ENCODE measurements at places on chromosomes 4 and X.

DNA sequence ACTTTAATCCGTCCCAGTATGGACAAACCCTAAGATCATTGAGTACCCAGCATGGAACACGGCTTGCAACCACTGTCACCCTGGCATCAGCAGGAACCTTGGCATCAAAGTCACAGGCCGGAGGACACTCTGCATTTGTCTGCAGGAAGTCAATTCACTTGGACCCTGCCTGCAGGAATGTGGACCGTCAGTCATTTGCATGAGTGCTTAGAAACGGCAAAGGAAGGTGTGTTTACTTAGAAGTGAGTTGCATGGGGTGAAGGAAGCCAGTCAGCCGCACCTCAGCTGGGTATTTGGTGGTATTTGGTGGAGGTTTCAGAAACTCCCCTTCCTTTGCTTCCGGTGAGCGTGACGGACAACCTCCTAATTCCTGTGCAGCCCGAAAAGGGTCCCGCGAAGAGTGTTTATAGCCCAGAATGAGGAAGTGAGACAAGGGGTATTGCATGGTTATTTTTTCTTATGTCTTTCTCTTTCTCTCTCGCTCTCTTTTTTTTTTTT lies 15.5 kb downstream of the P2RY8 start:
- H3K4me3 ChIP-seq, result peak overlapping the region; percentile 77
- peaks cover 45% of the 10 kb centered on the region for H3K4me1 ChIP-seq
- peak overlapping the region; percentile 86 for H3K27ac ChIP-seq
- peak; percentile 70 for DNase-seq
- no peaks in the 10 kb centered on the region for H3K27me3 ChIP-seq

- peaks cover 30% of the 10 kb centered on the region for H3K4me1 ChIP-seq
- no peaks in the 10 kb centered on the region for H3K27me3 ChIP-seq
- no peak overlapping the region for H3K4me3 ChIP-seq
- no peak overlapping the region for H3K27ac ChIP-seq
- no peak for DNase-seq
- peaks cover 28% of the 10 kb centered on the region for H3K36me3 ChIP-seq
Measured at GRCh38 chrX:154779261-154779660, 16.6 kb downstream of the DKC1 start.

DNA sequence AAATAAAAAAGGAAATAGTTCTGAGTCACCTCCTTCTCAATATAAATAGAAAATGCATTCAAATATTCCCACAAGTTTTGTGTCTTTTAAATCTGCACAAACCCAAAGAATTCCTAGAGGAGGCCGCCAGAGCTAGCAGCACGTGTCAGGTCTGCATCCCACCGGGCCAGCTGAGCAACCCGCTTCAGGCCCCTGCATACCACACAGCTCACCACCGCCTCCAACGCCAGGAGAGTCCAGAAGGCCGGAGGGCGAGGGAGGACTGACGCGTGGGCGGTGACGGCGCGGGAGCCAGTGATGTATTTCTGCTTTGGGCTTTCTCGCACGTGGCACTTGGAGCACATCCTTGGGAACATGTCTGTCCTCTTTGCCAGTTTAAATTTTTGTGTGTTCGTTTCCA lies 61.9 kb upstream of the CLDN34 start:
- H3K4me1 ChIP-seq, result peaks cover 2% of the 10 kb centered on the region
- DNase-seq, result no peak
- H3K36me3 ChIP-seq, result no peaks in the 10 kb centered on the region
- peaks cover 17% of the 10 kb centered on the region for H3K27me3 ChIP-seq
- no peak overlapping the region for H3K4me3 ChIP-seq

- H3K27ac ChIP-seq, result no peak overlapping the region
- H3K4me1 ChIP-seq, result peaks cover 18% of the 10 kb centered on the region
- H3K4me3 ChIP-seq, result no peak overlapping the region
- no peaks in the 10 kb centered on the region for H3K36me3 ChIP-seq
- H3K27me3 ChIP-seq, result no peaks in the 10 kb centered on the region
- no peak for DNase-seq
Measured at GRCh38 chrX:39802354-39802753, 295.4 kb downstream of the BCOR start.

DNA sequence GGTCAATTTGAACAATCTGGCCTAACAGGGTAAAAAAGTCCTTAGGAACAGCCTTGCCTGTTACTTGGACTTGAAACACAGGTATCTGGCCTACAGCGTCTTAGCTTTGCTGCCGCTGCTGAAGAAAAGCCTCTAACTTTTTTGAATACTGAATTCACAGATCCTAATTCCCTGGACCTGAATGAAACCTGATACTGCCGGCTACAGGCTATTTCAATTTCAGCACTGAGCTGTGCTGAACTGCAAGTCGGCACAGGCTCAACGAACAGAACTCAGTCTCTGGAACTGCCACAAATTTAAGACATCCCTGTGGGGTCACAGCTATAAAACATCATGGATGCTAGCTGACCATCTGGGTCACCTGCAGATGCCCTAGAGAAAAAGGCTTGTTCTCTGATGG lies 7.2 kb downstream of the NR0B1 start:
- no peaks in the 10 kb centered on the region for H3K36me3 ChIP-seq
- no peaks in the 10 kb centered on the region for H3K4me1 ChIP-seq
- H3K27ac ChIP-seq, result no peak overlapping the region
- DNase-seq, result no peak

GRCh38 chrX:42930951-42931350 lies 153.0 kb upstream of the PPP1R2C start:
- no peak overlapping the region for H3K4me3 ChIP-seq
- no peaks in the 10 kb centered on the region for H3K27me3 ChIP-seq
- no peak for DNase-seq
- H3K27ac ChIP-seq, result no peak overlapping the region
- no peaks in the 10 kb centered on the region for H3K36me3 ChIP-seq
- peaks cover 22% of the 10 kb centered on the region for H3K4me1 ChIP-seq

DNA sequence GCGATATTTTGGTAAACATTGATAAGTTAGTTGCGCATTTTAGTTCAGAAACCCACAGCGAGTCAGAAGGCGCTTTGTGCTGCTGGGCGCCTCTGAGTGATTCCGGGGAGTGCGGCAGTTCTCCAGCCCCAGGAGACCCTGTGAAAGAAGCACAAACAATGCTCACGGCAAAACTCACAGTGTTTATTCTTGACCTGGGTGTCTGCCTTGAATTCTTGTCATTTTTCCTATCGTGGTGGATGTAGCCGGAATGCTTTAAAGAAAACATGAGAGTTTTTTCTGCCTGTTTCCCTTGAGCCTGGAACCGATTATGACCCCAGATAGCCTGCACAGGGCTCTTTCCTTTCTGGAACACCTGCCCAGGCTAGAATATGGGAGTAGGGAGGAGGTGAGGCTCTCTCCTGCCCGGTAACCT lies 6.7 kb downstream of the TBL1X start:
- peaks cover 55% of the 10 kb centered on the region for H3K4me1 ChIP-seq
- no peak overlapping the region for H3K4me3 ChIP-seq
- peaks cover 49% of the 10 kb centered on the region for H3K36me3 ChIP-seq
- no peaks in the 10 kb centered on the region for H3K27me3 ChIP-seq
- no peak overlapping the region for H3K27ac ChIP-seq

DNA sequence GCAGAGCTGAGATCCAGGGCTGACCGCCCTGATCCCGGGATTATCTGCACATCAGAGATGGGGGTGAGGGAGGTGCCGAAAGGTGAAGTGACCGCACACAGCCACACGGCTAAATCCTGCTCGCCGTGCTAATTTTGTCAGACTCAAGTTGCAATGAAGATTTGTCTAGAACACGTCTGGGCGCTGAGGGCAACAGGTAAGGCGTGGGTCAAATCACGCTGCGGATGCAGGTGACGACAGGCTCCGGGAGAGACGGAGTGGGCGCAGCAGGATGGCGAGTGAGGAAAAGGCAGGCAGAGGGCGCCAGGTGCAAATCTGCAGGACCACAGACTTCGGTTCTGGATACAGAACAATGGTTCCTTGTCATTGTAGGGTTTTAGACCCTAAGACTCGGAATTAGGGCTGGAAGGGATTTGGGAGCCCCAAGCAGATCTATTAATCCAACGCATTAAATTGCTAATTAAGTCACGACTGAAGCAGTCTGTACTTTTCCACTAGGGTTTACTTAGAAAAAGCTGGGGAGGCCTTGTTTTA lies 1.9 kb upstream of the TBC1D14 start:
- no peak overlapping the region for H3K27ac ChIP-seq
- H3K4me1 ChIP-seq, result peaks cover 43% of the 10 kb centered on the region
- no peaks in the 10 kb centered on the region for H3K27me3 ChIP-seq
- H3K36me3 ChIP-seq, result peaks cover 2% of the 10 kb centered on the region
- DNase-seq, result peak; percentile 37

- no peak overlapping the region for H3K27ac ChIP-seq
- peak; percentile 3 for DNase-seq
- H3K36me3 ChIP-seq, result no peaks in the 10 kb centered on the region
Measured at GRCh38 chrX:66110112-66110511, 53.9 kb upstream of the HEPH start.

DNA sequence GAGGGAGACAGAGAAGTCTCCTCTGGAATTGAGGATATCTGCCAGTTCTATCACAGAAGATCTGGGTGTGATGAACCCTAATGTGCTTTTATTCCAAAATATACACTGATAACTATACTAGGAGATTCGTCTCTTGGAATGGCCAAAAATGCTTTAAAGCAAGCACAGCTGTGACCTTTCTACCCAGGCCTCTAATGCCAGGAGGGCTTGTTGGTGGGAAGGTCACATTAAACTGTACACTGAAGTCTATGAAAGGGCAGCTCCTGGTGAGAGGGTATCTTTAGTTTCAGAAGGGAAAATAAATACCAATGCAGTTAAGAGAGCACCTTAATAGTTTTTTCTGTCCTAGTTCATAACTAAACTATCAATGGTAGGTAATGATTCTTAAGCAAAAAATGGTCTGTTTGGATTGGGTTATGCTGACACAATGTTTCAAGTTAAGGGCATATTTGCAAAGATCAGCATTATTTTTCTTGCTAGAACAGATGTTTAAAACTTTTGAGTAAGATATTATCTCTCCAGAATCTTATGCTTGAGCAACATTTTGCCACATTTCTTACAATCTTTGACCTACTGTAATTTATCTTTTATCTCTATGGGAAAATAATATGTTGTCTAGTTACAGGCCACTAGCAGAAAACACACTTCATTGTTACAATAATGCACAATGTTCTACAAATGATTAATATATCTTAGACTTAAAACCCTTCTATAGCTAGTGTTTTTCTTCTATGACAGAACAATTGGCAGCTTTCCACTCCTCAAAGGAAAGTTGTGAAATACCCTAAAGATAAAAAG lies 59.6 kb downstream of the SEC24D start:
- no peaks in the 10 kb centered on the region for H3K4me1 ChIP-seq
- H3K27me3 ChIP-seq, result no peaks in the 10 kb centered on the region
- DNase-seq, result no peak

DNA sequence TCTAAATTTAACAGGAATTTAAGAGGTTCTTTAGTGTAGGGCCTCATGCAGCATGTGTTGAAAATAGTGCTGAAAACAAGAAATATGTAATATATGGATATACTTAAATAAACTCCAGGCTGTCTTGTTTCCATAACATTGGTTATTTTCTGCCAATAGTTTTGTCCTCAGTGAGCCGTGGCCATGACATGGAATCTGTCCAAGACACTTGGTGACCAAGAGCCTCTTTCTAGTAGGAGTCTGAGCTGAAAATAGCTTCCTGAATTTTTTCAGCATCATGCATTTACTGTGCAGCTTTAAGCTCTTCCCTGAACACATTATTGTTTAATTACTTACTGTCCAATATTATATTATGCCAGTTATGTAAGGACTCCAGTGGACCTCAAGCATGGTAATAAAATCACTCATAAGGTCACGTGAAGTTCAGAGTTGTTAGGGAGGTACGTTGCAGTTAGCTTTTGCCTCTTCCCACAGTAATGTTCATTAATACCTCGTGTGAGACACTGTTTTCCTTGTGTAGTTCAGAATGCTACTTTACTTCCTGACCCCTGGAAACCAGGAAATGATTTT lies 488.2 kb downstream of the GRID2 start:
- no peaks in the 10 kb centered on the region for H3K4me1 ChIP-seq
- DNase-seq, result no peak
- H3K27me3 ChIP-seq, result no peaks in the 10 kb centered on the region
- H3K27ac ChIP-seq, result no peak overlapping the region

DNA sequence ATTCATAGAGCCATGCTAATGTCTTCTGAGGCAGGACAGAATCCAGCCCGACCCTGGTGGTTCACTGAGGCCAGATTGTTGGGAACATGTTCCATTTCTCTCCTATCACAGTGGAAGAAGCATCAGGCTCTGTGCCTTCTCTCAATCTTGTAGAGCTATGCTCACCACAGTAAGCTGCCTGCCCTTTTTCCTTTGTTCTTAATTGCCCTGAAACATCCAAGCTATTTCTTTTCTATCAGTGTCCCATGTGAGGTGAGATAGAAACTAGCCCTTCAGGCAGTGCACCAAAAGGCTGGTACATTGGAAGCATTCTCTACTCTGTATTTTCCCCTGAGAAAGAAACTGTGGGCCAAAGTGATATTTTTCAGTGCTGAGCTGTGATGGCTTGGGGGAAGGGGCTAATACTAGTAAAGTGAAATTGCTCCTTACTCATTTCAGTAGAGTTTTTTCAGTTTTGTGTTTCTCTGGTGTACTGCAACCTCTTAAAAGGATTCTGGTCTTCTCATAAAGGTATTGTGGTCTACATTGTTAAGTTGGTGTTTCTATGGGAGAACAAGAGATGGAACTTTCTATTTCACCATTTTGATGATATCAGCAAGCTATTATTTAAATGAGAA lies 611.2 kb downstream of the RPA4 start:
- no peak for DNase-seq
- H3K27me3 ChIP-seq, result no peaks in the 10 kb centered on the region
- no peak overlapping the region for H3K27ac ChIP-seq
- peaks cover 11% of the 10 kb centered on the region for H3K4me1 ChIP-seq
- H3K4me3 ChIP-seq, result no peak overlapping the region

- H3K36me3 ChIP-seq, result no peaks in the 10 kb centered on the region
- no peak overlapping the region for H3K27ac ChIP-seq
- no peaks in the 10 kb centered on the region for H3K4me1 ChIP-seq
- H3K27me3 ChIP-seq, result no peaks in the 10 kb centered on the region
- no peak for DNase-seq
- no peak overlapping the region for H3K4me3 ChIP-seq
Measured at GRCh38 chr4:103478734-103479133, 241.1 kb downstream of the TACR3 start.

DNA sequence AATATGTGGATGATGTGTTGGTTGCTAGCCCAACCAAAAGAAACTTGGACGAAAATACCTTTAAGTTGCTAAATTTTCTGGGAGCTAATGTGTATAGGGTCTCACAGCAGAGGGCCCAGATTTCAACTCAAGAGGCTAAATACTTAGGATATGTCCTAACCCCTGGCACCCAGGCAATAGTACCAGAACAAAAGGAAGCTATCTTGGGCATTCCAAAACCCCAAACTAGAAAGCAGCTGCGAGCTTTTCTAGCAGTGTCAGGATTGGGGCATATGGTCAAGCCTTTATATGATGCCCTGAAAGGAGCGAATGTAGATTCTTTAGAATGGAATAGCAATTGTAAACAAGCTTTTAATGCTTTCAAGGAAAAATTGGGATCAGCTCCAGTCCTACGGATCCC lies 10.6 kb downstream of the CXCL2 start:
- no peak overlapping the region for H3K4me3 ChIP-seq
- no peak overlapping the region for H3K27ac ChIP-seq
- no peaks in the 10 kb centered on the region for H3K27me3 ChIP-seq
- no peaks in the 10 kb centered on the region for H3K36me3 ChIP-seq
- DNase-seq, result no peak

GRCh38 chrX:15676886-15677285 lies 12.3 kb upstream of the CLTRN start:
- H3K4me3 ChIP-seq, result no peak overlapping the region
- H3K4me1 ChIP-seq, result peaks cover 52% of the 10 kb centered on the region
- no peaks in the 10 kb centered on the region for H3K27me3 ChIP-seq
- H3K36me3 ChIP-seq, result peaks cover 12% of the 10 kb centered on the region
- DNase-seq, result no peak
- H3K27ac ChIP-seq, result no peak overlapping the region

GRCh38 chr4:109665783-109666485 lies 37.3 kb downstream of the CASP6 start:
- H3K27me3 ChIP-seq, result no peaks in the 10 kb centered on the region
- no peak overlapping the region for H3K4me3 ChIP-seq
- no peak overlapping the region for H3K27ac ChIP-seq
- no peak for DNase-seq
- peaks cover 16% of the 10 kb centered on the region for H3K36me3 ChIP-seq

Measured in activated naive CD8-positive, alpha-beta T cell treated with anti-CD3 and anti-CD28 coated beads, Interleukin-2, amount 50 U/mL, for 24 hours (primary cell).